SIG-M5 (cell line): ENCODE measurements at places on chromosomes 6 and 20.

DNA sequence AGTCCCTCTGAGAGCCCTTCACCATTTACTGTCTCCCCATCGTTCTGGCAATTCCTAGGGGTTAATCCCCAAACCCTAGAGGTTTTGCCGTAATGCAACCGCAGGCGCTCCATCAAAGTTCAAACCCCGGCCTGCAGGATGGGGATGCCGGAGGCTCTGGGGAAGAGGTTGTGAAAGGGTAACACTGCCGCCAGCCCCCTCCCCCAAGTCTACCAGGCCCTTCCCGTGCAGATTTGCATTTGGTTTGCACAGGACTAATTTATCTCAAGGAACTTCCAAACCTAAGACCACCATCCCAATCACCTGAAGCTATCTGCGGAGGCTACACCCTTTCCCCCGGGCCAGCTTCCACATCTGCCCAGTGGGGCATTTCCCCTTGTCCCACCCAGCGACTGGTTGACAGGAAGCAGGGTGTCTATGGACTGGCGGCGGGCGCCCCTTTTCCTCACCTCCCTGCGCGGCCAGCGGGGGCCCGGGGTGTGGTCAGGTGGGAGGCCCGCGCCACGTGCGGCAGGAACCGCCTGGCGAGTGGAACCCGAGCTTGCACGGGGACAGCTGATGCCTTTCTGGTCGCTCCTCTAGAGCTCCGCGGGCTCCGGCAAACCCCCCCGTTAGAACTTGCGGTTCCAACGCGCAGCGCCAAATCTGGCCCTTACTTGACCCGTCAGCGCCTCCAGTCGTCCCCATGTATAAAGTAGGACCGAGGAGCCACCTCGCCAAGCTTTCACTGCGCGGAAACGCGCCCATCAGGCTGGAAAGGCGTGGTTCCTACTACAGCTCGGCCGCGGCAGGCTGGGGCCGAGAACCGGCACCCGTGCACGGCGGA is 9.4 kb upstream of the SLC4A11 start:
- no peak for DNase-seq

DNA sequence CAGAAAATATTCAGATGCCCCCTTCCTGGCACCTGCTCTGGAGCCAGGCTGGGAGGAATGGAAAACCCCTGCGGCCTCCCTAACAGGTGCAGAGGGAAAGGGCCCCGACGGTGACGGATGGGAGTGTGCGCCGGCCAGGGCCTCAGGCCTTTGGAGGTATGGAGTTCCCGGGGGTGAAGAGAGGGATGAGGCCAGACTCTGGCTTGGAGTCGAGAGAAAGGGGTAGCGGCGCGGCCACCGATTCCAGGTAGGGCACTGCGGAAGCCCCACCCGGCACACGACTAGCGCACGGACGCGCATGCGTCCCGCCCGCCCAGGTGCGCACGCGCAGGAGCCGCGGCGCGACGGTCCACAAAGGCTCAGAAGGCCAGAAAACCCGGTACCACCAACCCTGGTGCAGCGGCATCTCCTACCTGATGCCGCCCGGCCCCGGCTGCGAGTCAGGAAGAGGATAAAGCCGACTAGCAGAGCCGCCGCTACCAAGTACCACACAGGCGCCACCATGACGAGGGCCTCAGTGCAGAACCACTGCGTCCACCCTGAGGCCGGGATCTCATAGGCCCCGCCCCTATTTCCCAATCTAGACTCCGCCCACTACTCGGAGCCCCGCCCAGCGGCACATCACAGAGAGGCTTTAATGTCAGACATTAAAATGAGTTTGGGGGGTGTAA is at the start of gene DDRGK1:
DDRGK1 (minus strand) TSS at position 559 of the 671 bp plus-strand sequence; CDS start at position 504, 55 bp downstream.
- DNase-seq, result peak; percentile 37

GRCh38 chr20:41173791-41174341 is 36.5 kb downstream of the PLCG1 start:
- no peak for DNase-seq

DNA sequence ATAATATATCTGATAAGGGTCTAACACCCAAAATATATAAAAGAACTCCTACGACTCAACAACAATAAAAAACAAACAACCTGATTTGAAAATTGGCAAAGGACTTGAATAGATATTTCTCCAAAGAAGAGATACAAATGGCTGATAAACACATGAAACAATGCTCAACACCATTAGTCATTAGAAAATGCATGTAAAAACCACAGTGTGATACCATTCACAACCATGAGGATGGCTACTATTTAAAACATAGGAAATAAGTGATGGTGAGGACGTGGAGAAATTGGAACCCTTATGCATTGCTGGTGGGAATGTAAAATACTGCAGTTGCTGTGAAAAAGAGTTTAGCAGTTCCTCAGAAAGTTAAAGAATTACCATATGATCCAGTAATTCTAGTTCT is 41.4 kb downstream of the PTGIS start:
- DNase-seq, result no peak

DNA sequence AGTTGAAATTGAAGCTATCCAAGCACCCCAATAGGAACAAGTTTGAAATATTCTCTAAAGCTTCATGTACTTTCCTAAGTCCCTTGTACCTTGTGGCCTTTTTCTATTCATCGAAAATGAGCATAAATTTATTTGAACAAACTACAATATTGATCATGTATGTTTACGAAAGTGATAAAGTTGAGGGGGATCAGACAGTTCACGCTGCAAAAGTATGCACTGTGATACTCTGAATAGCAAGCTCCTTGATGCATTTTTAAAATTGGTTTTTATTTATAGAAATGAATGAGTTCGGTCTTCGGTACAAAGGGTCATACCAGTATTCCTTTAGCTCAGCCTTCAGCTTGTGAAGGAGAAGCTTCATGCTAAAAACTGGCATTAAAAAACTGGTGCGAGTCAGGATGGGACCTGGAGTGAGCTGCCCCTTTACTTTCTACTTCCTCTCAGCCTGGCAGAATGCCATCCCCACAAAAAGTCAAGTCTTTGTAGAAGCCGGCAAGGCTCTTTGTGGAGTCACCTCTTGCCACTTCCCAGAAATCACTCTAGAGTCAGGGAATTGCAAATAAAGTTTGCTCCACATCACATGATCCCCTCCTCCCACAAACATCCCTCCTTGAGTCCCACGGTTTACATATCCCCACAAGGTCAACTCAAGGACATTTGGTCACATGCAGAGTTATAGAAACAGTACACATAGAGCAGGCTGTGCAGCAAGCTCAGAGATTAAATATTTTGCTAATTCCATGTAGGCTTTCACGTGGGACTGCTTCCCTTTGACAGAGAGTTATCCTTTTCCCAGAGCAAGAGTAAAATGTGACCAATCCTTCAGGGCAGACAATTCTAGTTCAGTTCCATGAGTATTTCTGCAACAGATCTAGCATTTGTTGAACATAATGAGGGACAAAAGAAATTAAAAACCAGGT is 34.6 kb upstream of the ADGRF1 start:
- no peak for DNase-seq

DNA sequence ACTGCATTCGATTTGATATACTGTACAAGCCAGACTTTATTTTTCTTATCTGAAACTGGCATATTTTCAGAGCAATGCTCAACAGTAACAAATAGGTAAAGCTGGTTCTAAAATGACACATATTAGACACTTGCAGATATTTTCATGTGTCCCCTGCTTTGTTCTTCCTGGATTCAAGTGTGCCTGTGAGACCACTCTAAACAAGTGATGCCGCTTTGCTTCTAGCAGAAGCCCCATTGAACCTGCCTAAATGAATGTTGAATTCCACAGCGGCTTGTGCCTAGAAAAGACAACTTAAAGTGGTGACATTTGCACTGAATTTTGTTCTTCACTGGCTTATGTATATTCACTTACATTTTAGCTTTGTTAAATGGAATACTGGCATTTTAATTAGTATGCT is 115.7 kb downstream of the AKAP7 start:
- no peak for DNase-seq

DNA sequence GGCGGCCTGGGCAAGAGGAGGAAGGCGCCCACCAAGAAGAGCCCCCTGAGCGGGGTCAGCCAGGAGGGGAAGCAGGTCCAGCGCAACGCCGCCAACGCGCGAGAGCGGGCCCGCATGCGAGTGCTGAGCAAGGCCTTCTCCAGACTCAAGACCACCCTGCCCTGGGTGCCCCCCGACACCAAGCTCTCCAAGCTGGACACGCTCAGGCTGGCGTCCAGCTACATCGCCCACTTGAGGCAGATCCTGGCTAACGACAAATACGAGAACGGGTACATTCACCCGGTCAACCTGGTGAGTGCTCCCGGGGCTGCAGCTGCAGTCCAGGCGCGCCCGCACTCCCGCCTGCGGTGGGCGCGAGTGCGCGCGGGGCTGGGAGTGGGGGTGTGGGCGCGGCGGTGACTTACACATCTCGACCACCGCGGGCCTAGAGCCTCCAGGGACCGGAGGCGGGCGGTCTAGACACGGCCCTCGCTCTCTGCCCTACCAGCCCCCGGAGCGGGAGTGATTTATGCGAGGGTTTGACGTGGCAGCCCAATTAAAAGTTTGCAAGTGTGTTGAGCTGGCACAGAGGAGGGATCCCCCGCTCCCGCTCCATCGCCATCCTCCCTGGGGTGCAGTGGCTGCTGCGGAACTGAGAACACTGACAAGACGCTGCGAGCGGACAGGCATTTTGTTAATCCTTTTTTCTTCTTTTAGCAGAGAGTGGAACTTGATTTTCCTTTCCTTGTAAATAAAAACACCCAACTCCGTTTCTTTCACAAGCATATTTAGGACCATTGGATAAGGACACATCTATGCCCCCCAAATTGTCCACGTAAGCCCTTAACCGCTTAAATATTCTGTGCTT is 867 bp downstream of the TCF21 start:
- no peak for DNase-seq

DNA sequence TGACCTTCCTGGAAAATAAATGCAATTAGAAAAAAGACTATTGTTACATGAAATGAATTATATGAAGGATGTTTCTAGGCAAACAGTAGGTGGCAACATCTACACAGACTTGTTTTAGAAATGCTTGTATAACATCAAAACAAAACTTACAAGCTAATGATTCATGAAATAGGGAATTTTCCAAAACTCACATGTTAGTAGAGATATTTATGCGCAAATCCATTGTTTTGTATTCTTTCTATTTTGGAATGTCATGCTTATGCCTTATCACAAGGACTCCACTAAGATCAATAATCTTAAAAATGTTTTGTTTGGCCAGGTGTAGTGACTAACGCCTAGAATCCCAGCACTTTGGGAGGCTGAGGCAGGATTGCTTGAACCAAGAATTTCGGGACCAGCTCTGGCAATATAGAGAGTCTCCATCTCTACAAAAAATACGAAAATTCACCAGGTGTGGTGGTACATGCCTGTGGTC is 32.3 kb upstream of the LGSN start:
- DNase-seq, result no peak

GRCh38 chr20:45226287-45226686 is 5.1 kb downstream of the SEMG2 start:
- no peak for DNase-seq

DNA sequence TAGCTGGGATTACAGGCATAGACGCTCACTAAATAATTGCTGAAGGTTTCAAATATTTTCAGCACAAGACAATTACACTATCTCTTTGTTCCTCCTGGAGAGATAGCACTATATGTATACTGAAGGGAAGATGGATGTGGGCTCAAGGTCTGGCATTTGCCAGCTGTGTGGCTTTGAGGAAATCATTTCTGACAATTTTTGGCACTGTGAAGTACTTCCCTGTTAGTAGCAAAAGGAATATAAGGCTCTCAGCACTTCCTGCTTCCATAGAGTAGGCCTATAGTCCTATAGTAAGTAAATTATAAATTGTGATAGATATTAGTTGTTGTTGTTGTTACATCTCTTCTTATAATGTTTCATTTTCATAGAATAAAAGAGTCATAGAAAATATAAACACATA is 271.1 kb downstream of the SAMD5 start:
- no peak for DNase-seq

GRCh38 chr6:142834853-142835252 is 110.1 kb downstream of the HIVEP2 start:
- no peak for DNase-seq

DNA sequence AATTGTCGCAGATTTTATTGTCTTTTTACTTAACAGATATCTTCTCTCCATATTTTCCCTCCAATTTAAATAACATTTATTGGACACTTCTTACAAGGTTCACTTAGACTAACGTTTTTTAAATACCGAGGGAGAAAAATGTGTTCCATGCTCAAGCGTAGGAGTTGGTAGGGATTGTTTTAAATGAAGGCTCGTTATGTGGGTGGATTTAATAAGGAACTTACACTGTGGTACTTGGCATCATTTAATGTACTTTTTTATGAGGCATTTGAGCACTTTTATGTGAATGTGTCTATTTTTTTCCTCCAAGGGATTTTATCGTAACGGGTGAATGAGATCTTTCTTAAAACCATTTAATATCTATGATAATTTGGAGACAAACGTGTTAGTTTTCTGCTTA is 125.0 kb upstream of the MTHFD1L start:
- no peak for DNase-seq

DNA sequence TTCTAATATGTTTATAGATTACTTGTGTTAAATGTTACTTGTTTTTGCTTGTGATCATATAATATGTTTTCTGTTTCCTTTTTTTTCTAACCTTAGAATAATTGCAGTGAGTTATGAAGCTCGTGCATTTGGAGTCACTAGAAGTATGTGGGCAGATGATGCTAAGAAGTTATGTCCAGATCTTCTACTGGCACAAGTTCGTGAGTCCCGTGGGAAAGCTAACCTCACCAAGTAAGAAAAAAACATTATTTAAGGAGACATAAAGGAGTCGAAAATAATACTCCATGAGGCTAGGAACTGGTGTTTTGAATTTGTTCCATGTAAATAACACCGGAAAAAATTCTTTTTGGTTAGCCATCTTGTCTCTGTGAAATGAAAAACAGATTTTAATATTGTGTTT is 6.9 kb downstream of the POLH start:
- DNase-seq, result no peak

- no peak for DNase-seq
Observed at GRCh38 chr20:57618091-57618763, 2.0 kb downstream of the ZBP1 start.

- no peak for DNase-seq
Observed at GRCh38 chr6:7261852-7262461, 51.0 kb downstream of the SSR1 start.

- DNase-seq, result no peak
Observed at GRCh38 chr20:48901326-48901725, 20.2 kb upstream of the ARFGEF2 start.

GRCh38 chr6:168756009-168756634 is 315.1 kb downstream of the SMOC2 start:
- no peak for DNase-seq

- no peak for DNase-seq
Observed at GRCh38 chr6:100246206-100246605, 218.5 kb downstream of the SIM1 start.

- no peak for DNase-seq
Observed at GRCh38 chr6:145119081-145119480, 616.2 kb downstream of the EPM2A start.

GRCh38 chr6:89371849-89372505 is 19.5 kb upstream of the UBE2J1 start:
- DNase-seq, result no peak

DNA sequence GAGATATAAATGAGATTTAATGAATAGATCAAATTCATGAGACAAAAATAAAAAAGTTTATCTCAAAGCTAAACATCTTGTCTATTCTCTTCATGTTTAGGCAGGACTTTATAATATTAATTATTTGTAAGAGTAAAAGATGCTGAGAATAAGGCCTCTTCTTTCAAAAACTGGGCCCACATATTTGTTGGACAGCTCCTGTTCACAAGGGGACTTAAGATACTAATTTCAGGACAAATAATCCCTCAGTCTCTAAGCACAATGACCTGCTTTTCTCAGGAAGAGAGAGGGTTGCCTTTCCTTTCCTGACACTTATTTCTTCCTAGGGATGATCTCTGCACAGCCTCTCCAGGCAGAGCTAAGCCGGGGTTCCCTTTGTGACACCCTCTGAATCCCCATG is 43.3 kb downstream of the NOX3 start:
- DNase-seq, result no peak
